ENCODE measurements at places on chromosomes 3 and 15.
A peak's percentile ranks its signal among the peaks of the same experiment; 100 is the strongest.

GRCh38 chr15:68201879-68202261 is 3.3 kb downstream of the CALML4 start:
- no peak for DNase-seq

- DNase-seq, result no peak
Observed at GRCh38 chr3:114351123-114351821, 57.4 kb downstream of the TIGIT start.

DNA sequence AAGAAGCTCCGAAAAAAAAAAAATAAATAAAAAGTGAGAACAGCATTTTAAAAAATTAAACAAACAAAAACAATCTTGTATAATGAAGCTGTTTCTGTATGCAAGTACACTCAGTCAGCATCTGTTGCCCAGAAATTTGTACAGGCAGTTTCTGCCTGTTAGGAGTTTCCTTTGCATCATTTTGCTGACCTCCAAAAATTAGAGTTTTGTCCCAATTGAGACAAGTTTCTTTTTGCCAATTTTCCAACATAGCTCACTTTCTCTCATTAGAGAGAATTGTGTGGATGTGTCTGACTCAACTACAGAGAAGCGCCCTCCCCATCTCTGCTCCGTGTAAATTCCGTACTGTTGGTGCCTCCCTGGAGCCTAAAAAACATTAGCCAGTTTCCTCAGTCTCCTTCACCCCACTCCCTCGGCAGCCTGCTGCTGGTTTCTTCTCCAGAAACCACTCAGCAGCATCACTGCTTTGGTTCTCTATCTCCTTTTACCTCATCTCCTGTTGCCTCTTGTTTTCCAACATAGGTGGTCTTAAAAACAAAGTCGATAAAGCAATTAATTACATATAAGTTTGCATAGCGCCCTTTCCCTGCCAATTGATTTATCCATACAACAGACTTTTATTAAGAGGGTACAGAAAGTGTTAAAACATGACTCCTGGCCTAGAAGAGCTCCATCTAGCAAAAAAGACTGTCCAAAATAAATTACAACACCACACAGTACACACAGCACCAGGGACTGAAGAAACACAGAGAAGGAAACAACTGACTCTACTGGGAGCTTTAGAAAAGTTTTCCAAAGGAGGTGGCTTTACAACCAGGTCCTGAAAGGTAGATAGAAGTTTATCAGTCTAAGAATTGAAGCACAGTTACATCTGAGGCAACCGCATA is 286.7 kb downstream of the SHOX2 start:
- no peak for DNase-seq

DNA sequence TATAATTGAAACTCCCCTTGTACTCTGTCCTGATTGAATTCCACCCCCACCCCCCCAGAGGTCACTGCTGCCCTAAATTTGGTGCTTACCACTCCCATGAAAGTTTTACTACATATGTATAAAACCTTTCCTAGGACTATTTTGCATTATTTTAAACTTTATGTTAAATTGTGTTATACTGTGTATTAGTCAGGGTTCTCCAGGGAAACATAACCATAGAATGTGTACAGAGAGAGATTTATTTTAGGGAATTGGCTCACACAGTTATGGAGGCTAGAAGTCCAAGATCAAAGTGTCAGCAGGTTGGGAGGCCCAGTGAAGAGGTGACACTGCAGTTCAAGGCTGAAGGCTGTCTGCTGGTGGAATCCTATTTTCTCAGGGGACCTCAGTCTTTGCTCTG is 29.2 kb downstream of the BFSP2 start:
- no peak for DNase-seq

DNA sequence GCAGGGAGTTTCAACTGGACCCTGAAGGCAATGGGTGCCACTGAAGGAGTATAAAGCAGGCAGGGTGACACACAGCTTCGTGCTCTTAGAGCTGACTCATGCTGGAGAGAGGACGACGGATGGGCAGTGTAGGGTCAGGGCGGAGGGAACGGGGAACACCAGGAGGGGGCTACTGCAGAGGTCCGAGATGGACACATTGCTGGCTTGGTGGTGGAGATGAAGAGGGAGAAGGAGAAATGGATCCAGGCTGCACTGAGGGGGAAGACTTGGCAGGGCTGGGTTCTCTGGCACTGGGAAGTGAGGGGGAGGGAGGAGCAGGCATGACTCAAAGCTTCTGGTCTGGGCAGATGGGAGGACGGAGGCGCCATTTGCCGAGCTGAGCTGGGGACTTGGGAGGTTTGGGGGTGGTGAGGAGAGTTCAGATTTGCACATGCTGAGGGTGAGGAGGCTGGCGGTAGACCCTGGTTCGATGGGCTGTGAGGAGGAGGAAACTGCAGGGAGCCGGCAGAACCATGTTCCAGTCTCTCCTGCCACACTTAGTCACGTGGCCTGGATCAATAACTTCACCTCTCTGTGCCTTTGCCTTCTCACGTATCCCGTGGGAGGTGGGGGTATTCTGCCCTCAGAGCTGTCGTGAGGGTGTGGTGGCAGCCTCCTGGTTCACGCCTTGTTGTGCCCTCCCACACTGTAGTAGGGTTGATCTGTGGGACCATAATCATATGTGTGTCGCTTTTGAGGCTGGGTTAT is 4.6 kb upstream of the KCTD6 start:
- no peak for DNase-seq

GRCh38 chr15:71780115-71780976 is 30.0 kb upstream of the NR2E3 start:
- no peak for DNase-seq

DNA sequence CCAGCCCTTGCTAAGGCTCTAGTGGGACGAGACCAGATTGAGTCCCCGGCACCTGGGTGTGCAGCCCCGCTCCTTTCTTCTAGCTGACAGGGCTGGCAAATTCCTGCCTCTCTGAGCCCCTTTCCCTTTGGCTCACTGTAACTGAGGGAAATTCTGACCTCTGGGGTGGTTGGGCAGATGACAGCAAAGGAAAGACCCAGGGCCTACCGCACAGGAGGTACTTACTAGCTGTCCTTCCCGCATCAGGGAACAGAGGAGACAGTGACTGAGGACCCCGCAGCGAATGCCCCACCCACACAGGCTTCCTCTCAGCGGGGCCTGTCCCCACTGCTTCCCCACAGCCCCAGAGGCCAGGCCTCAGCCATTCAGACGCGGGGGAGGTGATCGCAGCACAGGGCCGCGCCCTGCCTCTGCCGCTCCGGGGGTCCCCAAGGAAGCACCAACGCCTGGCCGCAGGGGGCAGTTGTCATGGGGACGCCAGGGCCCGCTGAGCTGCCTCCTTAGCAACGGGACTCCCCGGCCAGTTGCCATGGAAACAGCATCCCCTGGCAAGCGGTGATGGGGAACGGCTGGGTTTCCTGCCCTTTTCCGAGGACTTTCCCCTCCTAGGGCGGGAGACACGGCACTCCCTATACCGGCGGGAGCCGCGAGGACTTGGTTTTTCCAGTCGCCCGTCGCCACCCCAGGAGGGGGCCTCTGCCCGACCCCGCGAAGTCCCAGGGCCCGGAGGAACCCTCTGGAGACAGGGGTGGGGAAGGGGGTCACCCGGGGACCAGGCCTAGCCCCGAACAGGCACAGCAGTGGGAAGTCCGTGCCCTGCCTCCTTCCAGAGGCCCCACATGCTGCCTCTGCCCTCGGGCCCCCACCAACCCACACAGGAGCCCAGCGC is 50.1 kb downstream of the HCN4 start:
- DNase-seq, result no peak

- no peak for DNase-seq
Observed at GRCh38 chr3:155771126-155771525, 26.3 kb upstream of the PLCH1 start.

DNA sequence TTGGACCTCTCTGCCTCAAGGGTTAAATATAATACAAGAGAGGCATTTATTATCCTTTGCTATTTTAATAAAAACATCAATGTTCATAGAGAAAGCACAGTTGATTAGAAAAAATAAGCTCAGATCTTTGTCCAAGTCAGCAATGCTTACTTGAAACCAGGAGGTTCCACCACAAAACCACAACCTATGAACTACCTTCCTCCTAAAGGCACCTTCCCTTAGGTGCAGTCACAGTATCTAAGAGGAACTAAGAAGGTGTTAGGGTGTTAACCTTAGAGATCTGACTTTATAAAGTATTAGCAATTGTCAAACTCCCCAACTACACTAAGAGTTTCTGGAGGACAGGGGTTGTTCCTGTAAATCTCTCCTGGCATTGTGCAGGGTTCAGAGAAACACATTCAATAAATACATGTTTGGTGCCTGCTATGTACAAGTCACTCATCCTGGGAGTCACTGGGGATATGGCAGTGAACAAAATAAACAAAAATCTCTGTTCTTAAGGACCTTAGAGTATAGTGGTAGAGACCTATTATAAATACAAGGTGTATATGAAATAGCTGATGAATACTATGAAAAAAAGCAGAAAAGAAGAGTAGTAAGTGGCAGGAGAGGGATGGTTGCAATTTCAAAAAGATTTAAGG is 208.6 kb downstream of the NFKBIZ start:
- DNase-seq, result peak; percentile 12

DNA sequence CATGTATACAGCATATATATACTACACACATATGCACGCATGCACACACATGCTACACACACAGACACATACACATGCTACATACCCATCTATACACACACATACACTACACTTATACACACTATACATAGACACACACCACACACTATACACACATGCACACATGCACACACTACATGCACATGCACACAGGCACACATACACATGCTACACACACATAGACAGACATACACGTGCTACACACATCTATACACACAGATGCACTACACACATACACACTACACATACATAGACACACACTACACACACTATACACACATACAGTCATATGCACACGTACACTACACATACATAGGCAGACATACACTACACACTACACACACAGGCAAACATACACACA is 51.2 kb upstream of the PRR20G start:
- no peak for DNase-seq

DNA sequence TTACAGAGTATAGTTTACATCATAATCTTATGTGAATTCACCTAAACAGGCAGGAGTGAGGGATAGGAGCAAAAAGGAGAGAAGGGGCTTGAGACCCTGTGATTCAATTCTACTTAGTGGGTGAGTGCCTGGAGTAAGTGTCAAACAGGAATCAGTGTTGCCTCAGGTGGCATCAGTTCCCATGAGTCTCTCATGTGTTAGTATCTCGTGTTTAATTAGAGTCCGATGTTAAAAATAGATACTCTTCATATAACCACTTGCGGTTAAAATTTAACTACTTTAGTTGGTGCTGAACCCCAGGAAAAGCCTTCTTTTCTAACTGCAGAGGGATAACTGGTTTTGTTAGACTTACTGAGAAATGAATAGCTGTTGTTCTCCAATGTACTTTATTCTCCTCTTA is 251.5 kb downstream of the SUCLG2 start:
- no peak for DNase-seq

DNA sequence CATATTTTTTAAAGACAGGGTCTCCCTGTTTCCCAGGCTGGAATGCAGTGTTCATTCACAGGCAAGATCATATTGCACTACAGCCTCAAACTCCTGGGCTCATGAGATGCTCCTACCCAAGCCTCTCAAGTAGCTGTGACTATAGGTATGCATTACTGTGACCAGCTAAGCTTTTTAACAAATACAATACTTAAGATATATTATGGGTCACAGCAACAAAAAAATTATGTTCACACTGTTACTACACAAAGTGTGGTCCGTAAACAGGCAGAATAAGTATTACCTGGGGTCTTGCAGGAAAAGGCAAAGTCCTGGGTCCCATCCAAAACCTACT is 152.5 kb downstream of the VPS13C start:
- DNase-seq, result no peak

DNA sequence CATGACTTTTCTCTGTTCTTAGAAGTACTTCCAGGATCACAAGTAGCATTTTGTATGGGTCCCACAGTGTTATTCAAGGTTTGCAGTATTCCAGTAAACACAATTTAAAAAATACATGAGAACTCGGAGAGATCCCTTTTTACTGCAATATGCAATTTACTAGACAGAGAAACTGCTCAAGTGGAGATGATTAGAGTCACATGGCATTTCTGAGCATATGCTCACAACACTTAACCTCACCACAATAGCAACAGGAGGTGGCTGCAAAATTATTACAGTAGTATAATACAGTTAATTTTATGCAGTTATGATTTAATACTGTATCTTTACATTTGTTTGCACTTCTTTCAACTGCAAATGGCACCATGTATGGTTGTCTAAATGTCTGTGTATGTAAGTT is 87.5 kb downstream of the PIK3CB start:
- DNase-seq, result no peak

- no peak for DNase-seq
Observed at GRCh38 chr3:189978753-189979152, 141.9 kb downstream of the P3H2 start.

GRCh38 chr3:173371848-173372487 is 25.6 kb upstream of the NLGN1 start:
- DNase-seq, result no peak

Data from effector CD4-positive, alpha-beta T cell (primary cell).